ENCODE measurements at places on chromosomes 11 and 22.

DNA sequence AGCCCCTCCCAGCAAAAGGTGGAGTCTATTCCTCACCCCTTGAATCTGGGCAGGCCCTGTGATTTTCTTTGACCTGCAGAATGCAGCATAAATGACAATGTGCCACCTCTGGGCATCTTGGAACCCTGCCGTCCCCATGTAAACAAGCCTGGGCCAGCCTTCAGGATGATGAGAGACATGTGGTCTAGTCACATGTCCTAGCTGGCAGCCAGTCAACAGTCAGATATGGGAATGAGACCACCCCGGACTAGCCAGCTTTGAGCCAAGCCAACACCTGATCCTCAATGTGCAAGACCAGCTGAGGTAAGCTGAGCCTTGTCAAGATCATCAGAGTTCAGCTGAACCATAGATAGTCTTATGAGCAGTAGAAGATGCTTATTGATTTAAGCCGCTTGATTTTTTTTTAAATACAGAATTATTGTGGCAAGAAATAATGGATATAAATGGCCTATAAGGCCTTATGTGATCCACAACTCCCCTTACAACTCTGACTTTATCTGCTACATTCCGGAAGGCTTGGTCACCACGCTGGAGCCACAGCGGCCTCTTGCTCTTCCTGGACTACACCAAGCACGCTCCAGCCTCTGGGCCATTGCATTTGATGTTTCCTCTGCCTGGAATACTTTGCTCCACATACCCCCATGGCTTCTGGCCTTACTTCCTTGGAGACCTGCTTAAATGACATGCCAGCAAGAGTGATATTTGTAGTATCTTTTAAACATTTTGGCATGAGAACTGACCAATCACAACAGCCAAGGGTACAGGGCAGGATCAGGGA lies 225.9 kb upstream of the SESN3 start:
- no peak for DNase-seq

GRCh38 chr11:61024938-61025820 lies 53.7 kb downstream of the CD6 start:
- no peak for DNase-seq

GRCh38 chr11:118690553-118691304 lies 11.3 kb upstream of the TREH start:
- no peak for DNase-seq

- no peak for DNase-seq
Measured at GRCh38 chr22:37796079-37796478, 11.7 kb upstream of the GCAT start.

DNA sequence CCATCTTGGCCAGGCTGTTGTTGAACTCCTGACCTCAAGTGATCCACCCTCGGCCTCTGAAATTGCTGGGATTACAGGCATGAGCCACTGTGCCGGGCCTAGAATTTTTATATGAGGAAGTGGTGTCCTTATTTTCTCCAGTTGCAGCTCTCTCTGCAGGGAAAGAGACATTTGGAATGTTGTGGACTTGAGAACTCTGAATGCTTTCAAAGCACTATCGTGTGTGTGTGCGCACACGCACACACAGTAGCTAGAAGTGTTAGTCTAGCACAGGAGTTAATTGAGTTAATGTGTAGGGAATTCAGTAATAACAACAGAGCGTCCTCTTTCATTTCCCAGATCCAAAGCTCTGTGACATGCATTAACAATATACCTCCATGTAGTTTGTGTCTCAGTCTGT lies 164.0 kb upstream of the RASSF10 start:
- no peak for DNase-seq

GRCh38 chr11:118610773-118611432 lies 3.5 kb downstream of the PHLDB1 start:
- DNase-seq: peak; percentile 77

DNA sequence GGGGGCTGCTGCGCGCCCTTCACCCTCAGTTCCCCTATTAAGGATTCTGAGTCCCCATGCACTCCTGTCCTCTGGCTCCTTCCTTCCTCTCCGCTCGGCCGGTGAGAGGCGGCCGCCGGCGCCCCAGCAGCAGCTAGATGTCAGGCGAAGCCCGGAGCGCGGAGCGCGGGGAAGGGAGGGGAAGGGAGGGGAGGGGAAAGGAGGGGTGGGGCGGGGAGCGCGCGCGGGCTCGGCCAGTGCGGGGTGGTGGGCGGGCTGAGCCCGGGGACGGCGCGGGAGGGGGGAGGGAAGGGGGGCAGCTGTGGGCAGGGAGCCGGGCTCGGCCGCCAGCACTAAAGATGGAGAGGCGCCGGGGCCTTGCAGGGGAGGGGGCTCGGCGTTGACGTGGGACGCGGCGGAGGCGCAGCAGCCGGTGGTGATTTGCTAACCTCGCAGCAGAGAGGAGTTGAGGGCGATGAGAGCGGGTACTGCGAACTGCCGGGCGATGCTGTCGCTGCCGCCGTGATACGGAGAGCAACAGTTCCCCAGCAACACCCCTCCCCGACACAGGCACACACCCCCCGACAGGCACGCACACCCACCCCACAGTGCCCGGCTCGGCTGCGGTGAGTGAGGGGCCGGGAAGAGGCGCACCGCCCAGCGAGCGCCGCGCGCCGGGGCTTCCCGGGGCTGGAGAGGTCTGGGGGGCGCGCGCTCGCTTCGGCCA lies at the start of gene ZBTB16:
TSS of gene ZBTB16 (plus strand) at position 434 of the 706 bp plus-strand sequence. CDS start 3,590 bp downstream, outside the sequence.
- peak; percentile 35 for DNase-seq

- DNase-seq: no peak
Measured at GRCh38 chr11:75239531-75240290, 863 bp upstream of the TPBGL start.

DNA sequence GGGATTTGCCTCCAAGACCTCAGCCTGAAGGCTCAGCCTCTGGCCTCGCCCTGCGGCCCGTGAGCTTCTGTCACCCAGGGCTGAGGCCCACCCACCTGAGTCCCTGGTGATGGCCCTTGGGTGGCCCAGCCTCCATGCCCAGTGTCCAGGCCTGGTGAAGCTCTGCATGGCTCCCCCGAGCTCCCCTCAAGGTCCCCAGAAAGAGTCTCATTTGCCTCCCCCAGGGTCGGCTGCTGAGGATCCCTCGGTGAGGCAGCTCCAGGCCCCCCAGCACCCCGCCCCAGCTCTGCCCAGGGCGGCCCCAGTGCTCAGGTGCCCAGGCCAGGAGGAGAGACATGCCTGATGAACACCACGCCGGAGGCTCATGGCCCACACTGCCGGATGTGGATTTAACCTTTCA lies 2.1 kb upstream of the TH start:
- DNase-seq: no peak

DNA sequence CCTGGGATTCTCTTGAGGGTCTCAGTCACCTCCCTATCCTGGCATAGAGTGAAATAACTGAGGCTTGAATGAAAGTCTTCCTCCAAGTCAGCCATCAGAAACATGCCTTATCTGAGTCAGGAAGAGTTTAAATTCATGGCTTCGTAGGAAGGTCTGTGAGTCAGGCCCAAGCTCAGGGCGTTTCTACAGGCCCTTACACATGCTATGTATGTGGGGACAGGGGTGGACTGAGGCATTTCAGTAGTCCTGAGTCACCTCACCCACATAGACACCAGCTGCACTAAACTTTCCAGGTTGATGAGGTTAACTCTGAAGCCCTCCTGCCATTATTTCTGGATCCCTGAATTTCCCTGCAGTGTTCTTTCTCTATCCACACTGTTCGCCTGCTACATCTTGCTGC lies 134.6 kb upstream of the RCN1 start:
- no peak for DNase-seq

DNA sequence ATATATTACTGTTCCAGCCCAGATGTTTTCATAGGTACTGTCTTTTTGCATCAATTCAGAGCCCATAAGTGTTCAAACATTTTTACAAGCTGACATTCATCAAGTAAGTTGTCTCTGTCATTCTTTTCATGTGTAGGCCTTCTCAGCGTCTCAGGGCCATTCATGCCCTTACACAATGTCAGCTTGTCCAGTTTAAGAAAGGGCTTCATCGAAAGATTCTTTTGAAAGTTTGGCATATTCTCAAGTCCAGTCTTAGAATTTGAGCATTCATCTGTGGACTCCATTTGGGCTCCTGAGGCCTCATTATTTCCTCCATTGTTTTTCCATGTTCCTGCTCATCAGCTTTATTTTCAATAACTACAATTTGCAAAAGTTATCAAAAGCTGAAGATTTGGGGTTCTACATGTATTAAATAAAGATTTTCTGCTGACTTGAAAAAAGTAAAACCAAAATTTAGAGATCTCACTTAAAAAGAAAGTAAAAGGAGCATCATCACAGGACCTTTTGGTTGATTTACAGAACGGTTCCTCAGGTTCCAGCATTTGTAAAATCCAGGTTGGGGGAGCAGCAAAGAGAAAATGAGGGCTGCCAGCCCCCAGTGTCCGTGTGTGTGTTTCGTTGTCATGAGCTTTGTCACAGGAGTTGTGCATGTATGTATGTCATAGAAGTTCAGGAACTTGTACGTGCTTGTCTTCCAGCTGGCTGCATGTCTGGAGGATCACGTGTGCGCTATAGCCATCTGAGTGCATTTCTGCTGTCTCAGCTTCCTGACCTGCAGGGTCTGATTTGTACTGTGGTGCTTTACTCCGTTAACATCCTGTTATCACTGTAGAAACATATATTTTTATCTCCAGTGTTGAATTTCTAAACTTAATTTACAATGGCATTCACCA lies 15.6 kb downstream of the MOV10L1 start:
- DNase-seq: no peak

DNA sequence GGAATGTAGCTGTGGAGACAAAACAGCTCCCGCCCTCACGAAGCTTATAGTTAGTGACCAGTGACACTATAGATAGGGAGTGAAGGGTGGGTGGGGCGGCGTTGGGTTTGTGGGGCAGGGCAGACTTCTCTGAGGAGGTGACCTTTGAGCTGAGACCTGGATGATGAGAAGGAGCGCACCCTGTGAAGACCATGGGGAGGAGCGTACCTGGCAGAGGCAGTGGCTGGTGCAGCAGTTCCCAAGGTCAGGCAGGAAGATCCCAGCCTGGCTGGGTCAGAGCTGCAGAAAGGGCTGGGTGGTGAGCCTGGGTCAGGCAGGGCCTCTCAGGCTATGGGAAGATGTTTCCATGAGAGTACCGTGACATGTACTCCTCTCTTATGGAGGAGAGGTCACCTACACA lies 135.0 kb upstream of the RCN1 start:
- no peak for DNase-seq
